Neural crest cell (in vitro differentiated cells): ENCODE measurements at places on chromosomes 2 and 18. TPM values are rescaled to one million over a fixed set of nuclear protein-coding genes. Genes with fewer than 3 reads are reported as not detected.

DNA sequence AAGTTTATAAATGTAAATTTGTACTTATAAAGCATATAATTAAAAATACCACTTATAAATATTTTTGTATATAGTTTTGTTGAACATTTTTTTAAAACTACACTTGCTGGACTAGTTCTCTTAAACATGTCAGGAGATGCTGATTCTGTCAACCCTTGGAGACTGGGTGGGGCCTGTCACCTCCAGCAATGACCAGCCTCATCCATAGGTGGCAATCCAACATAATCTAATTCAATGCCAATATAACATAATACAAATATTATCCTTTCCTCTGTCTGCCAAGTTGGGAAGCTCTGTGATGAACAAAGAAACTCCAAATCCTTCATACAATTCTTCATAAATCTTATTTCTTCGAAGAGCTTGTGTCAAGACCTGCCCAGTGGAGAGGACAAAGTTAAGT, 140.4 kb downstream of the RBMS1 start:
- H3K27ac ChIP-seq: no peak overlapping the region
- no peak for DNase-seq
- peaks cover 3% of the 10 kb centered on the region for H3K36me3 ChIP-seq
- H3K27me3 ChIP-seq: no peaks in the 10 kb centered on the region
- peaks cover 6% of the 10 kb centered on the region for H3K4me1 ChIP-seq
- H3K4me3 ChIP-seq: no peak overlapping the region

GREB1L gene
- 74.8 and 80.5 TPM in 2 replicates for total RNA-seq

DNA sequence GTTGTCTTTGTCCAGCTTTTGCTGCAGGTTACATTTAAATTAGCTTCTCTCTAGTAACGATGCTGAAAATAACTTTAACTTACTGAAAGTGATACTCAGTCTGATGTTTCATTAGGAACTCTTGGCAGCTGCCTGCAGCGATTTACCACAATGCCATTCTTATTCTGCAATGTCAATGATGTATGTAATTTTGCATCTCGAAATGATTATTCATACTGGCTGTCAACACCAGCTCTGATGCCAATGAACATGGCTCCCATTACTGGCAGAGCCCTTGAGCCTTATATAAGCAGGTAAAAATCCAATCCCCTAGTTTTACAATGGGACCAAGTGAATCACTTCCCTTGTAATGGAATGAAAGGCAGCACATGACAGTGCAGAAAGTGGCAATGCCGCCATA, 16.3 kb upstream of the MFF start:
- H3K4me1 ChIP-seq: no peaks in the 10 kb centered on the region
- no peaks in the 10 kb centered on the region for H3K36me3 ChIP-seq
- no peak for DNase-seq
- H3K27ac ChIP-seq: no peak overlapping the region
- no peaks in the 10 kb centered on the region for H3K27me3 ChIP-seq

GRCh38 chr2:36966370-36967235, at the start of gene STRN:
Gene STRN (minus strand): TSS chr2:36966536. CDS start chr2:36966463, 73 bp downstream.
- no peaks in the 10 kb centered on the region for H3K36me3 ChIP-seq
- DNase-seq: peak; percentile 88
- H3K27me3 ChIP-seq: peaks cover 6% of the 10 kb centered on the region
- peak within 1 kb of the TSS; percentile 92 for H3K27ac ChIP-seq
- H3K4me3 ChIP-seq: peak within 1 kb of the TSS; percentile 95
- peaks cover 45% of the 10 kb centered on the region for H3K4me1 ChIP-seq

DNA sequence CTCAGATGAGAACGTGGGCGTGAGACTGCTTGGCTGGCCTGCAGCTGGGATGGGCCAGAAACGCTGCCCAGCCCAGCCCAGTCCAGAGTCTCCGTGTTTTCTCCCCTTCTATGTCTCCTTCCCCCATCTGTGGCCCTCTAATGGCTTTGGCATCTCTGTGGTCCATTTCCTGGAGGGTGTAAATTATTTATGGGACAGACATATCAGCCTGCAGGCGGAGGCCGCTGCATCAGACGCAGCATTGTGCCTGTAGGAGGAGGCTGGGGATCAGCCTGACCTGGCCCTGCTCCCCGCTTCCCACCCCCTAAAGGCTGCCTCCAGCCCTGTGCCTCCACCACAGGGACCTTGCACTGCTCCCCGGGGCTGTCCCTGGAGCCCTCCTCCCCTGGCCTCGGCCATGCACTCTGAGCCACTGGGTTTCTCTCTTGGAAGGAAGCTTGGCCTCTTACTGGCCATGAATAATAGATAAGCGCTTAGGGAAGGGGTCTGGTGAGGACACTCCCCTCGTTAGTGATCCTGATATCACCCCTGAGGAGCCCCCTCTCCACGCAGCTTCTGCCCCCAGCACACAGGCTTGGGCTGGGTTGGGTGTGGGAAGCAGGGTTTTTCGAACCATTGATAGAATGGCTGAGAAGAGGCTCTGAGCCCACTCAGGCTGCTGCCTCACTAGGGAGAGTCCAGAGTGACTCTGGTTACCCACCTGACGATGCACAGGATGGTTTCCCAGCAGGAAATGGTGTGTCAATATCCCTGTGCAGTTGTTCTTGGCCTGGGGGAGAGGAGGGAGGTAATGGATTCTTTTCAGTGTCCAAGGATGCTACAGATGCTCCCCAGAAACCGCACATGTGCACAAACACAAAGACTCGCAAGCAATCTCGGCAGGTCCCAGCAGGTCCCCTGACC, 185.5 kb downstream of the MYCN start:
- DNase-seq: no peak
- H3K4me1 ChIP-seq: peaks cover 12% of the 10 kb centered on the region
- H3K27me3 ChIP-seq: no peaks in the 10 kb centered on the region
- peaks cover 3% of the 10 kb centered on the region for H3K36me3 ChIP-seq

GRCh38 chr2:220106065-220106464, 478.6 kb downstream of the SLC4A3 start:
- peaks cover 12% of the 10 kb centered on the region for H3K4me1 ChIP-seq
- H3K4me3 ChIP-seq: no peak overlapping the region
- no peaks in the 10 kb centered on the region for H3K36me3 ChIP-seq
- no peak for DNase-seq
- H3K27ac ChIP-seq: no peak overlapping the region

GRCh38 chr2:29443627-29444026, 328.4 kb downstream of the CLIP4 start:
- H3K36me3 ChIP-seq: peaks cover 4% of the 10 kb centered on the region
- peaks cover 32% of the 10 kb centered on the region for H3K4me1 ChIP-seq
- no peak for DNase-seq
- H3K4me3 ChIP-seq: no peak overlapping the region
